ENCODE measurements at places on chromosomes 1 and 21.

DNA sequence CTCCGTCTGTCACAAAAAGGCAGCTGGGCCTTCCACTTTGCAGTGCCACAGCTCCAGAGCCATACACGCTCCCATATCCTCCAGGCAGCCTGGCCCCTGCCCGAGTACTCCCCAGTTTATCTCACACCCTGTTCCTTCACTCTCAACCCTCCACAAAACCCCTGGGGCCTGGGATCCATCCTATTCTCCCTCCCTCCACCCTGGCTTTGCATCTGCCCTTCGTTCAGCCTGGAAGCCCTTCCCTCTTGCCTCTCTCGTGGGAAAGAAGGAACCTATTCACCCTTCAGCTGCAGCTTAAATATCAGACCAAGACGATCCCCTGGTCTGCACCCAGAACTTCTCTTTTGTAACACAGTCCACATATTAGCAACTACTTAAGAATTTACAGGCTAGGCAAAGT, 56.7 kb downstream of the CAMK2N1 start:
- no peak for DNase-seq

GRCh38 chr1:32963746-32964460, 706 bp downstream of the RNF19B start:
- DNase-seq = no peak

DNA sequence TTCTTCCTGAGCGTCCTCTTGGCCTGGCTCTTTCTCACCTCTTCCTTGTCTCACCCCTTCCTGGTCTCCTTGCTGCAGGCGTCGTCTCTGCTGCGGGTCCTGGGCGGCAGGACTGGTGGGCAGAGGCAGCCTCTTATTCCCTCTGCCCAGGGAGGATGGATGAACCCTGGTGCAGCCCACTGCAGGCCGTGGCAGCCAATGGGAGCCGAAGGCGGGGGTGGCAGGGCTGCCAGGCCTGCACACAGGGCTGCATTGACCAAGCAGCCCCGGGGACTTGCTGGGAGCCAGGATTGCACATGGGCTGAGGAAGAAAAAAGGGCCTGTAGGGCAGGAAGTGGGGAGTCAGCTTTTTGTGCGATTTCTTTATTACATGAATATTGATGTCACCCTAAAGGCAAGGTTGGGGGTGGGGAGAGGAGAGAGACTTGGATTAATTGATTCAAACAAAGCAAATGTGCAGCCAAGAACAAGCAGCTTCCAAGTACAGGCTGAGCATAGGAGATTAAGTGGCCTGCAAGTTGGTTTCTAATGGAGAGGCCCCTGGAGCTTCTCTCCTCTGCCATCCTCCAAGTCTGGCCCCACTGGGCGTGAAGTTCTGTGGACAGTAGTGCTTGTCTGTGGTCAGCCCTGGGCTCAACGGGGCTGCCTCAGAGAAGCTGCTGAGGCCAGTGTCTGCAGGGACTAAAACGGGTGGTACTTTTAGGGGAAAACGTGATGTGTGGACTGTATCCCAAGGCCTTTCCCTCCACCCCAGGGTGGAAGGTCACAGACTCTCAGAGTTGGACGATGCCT, at the start of gene S100B:
Gene S100B, minus strand, starts transcription at position 108 of the 792 bp plus-strand sequence. CDS start 2,667 bp downstream, outside the sequence.
- no peak for DNase-seq

DNA sequence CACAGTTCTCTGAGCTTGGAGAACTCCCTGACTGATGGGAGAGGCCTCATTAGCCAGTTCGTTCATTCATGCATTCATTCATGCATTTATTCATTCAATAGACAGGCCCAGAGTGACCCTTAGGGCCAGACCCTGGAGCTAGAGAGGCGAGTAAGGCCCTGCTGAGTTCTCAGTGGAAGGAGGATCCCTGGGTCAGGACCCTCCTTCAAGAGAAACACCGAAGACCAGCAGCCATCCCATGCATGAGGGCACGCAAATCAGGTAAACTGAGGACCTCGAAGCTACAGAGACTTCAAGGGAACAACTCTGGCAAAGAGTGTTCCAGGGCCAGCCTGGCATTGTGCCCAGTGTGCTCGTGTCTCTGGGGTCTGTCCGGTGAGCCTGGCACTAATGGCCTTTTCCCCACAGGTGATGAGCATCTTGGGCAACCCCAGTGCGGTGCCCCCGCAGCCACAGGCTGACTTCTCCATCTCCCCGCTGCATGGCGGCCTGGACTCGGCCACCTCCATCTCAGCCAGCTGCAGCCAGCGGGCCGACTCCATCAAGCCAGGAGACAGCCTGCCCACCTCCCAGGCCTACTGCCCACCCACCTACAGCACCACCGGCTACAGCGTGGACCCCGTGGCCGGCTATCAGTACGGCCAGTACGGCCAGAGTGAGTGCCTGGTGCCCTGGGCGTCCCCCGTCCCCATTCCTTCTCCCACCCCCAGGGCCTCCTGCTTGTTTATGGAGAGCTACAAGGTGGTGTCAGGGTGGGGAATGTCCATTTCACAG, 104.8 kb downstream of the PAX7 start:
- no peak for DNase-seq

DNA sequence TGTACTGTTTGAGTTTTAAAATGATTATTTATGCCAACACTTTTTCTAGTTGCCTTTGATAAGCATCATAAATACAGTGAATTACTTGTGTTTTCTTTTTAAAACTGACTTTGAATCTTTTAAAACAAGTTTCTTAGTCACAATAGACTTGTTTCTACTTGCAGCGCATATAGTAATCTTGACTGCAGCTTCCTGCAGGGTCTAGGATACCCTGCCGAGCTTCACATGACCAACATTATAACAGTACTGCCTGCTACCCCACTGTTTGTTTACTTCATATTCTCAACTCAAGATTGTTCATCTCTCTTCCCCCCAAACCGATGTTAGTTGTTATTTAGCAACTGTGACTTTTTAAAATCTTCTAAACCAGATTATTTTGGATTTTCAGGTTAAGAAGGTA, 751.3 kb upstream of the NEGR1 start:
- no peak for DNase-seq

DNA sequence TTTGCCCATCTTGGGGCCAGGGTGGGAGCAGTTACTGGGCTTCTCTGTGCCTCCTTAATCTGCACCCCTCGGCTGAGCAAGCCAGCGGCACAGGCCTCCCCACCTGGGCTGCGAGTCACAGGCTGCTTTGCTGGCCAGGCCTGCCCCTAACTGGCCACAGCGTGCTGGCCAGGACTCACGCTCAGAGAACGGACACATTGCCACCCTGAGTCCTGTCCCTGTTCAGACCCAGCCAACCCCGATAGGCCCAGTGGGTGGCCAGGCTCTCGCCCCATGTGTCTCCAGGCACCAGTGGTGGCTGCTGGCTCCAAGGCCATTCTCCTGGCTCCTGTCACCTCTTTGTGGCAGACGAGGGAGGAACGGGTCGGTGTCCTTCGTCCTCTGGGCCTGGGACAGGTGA, 61.3 kb downstream of the MORN1 start:
- no peak for DNase-seq

DNA sequence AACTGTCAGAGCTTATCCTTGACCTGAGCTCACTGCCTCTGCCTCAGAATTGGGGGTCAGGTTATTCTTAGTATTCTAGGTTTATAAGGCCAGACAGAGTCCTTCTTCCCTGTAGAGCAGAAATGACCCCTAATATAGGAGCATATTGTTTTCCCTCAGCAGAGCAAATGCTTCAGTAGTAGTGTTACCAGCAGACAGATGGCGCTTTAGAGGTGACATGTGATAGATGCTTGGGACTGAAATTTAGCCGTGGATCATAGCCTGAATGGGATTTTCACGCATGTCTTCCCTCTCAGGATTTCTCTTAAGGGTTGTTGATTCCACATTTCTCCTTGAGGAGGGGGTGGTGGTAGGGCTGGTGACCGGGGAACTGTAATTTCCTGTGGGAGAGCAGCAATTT, 24.5 kb downstream of the ADARB1 start:
- DNase-seq = no peak

DNA sequence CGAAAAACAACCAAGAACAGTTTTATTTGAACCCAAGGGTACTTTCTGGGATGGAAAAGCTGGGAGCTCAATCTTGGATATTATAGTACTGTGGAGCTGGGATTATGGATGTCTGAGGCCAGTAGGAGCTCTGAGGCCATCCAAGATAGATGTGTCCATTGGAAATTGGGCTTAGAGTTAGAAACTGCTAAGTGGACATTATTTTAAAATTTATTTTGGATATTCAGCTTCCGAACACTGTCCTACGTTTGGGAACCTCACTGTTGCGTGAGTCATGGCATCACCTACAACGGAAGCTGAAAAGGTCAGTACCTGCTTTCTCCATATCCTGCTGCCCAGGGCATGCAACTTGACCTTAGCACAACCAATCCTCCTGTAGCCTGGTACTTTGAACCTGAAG, 61.0 kb downstream of the RYR2 start:
- DNase-seq = no peak

- no peak for DNase-seq
Observed at GRCh38 chr21:19122356-19122755, 718.8 kb upstream of the TMPRSS15 start.

GRCh38 chr21:23718446-23719285, 1888.6 kb downstream of the MRPL39 start:
- no peak for DNase-seq

DNA sequence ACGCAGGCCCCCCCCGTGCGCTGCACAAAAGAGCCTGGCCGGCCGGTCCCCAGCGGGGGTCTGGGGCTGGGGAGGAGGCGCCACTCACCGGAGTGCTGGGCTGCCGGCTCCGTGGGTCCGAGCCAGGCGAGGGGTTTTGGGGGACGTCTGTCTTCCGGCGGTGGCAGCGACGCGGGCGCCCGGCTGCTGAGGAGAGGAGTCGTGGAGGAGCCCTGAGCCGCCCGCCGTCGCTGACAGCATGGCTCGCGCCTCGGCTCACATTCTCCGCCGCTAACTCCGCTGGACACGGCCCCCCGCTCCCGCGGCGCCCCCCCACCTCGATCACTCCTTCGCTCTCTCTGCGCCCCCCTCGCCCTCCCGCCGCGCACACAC, 649 bp downstream of the AHDC1 start:
- no peak for DNase-seq

GRCh38 chr1:239735111-239735510, 348.7 kb downstream of the CHRM3 start:
- DNase-seq = no peak

DNA sequence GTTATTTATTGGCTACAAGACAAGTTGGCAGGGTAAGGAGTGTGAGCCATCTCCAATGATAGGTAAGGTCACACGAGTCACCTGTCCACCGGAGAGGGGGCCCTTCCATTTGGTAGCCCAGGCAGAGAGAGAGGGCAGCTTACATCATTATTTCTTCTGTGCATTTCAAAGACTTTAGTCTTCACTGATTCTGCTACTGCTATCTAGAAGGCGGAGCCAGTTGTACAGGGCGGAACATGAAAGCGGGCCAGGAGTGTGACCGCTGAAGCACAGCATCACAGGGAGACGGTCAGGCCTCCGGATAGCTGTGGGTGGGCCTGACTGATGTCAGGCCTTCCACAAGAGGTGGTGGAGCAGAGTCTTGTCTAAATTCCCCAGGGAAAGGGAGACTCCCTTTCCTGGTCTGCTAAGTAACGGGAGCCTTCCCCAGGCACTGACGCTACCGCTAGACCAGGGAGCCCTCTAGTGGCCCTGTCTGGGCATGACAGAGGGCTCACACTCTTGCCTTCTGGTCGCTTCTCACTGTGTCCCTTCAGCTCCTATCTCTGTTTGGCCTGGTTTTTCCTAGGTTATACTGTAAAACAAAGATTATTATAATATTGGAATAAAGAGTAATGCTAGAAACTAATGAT, 36.7 kb downstream of the ZNF695 start:
- no peak for DNase-seq

GRCh38 chr1:231181271-231181670, 19.4 kb downstream of the TRIM67 start:
- no peak for DNase-seq

DNA sequence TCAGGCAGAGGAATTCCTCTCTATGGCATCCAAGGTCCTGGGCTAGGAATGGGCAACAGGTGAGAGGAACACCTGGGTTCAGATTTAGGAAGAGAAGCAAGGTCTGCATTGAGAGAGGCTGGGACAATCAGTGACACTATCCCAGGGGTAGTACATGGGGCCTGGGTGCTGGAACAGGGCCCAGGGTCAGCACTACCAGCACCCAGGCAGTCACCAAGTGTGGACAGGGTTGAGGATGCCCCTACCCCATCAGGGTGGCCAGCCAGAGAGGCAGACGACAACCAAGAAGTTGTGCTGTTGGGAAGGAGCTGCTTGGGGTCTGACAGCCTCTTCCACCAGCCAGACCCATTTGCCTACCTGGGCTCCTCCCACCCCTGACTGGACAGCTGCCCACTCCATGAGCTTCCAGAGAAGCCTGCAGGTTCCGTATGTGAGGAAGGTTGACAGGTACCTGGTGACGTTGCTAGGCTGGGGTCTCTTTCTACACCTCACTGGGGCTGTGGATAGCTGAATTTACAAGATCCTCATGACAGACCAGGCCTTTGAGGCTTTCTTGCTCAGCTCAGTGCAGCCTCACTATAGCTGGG, 13.9 kb downstream of the CYP4A11 start:
- no peak for DNase-seq

DNA sequence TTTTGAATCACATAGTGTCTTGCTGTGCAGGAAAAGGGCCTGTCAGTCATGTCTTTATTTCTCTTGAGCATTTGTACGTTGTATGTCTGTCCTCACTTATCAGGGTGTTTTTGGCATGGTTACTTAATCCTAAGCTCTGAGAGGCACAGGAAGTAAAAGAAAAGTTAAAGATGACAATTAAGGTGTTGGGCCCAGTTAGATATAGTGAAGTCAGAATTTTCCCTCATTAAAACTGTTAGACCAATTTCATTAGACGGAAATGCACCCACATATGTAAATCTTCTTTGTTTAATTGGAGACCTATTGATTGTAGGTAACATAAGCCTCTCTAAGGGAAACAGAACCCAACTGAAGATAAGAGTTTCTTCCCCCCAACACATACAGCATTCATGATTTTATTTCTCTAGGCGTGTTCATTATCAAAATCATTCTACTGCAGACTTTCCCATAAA, 21.9 kb downstream of the NFIA start:
- no peak for DNase-seq

GRCh38 chr1:1066403-1067283, 7.5 kb downstream of the RNF223 start:
- no peak for DNase-seq

DNA sequence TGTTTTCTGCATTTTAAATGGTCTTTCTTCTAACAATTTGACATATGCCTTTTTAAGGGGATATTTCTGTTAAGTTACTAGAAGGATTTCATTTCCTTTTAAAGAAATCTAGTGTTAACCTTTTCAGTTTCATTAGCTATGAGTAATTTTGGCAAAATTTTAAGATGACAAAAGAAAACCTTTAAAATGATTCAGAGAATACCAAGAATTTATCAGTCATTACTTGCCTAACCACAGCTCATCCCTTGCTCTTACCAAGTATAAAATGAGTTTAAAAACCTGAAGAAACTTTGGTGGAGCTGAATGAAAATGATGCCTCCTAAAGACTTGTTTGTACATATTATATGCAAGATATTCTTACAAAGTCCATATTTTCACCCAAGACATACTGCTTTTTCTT, 101.7 kb downstream of the NEK7 start:
- DNase-seq = peak; percentile 57

Data from GM04503 (cell line).